MCF 10A (cell line): ENCODE measurements at places on chromosomes 4 and X. TPM values are rescaled to one million over a fixed set of nuclear protein-coding genes. Genes with fewer than 3 reads are reported as not detected.

The POU4F2 gene
- not detected in 2 replicates for total RNA-seq

DNA sequence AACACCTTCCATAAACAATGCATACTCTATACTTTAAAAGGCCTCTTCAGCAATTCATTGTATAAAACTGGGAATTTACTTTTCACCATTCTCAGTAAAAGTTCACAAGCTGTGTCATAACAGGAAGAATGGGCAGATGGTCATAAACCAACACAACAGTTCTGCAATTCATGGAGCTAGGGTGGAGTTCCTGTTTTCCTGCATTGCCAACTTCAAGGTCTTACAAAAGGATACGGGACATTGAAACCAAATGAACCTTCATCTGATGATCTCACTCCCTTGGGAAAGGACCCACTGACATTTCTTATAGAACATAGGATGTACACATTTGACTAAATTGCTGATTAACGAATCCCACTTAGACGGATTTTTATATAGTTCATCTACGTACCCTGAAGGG, 4.1 kb downstream of the KDR start:
- H3K27ac ChIP-seq = no peak overlapping the region
- H3K4me1 ChIP-seq = peaks cover under 1% of the 10 kb centered on the region
- no peak overlapping the region for H3K4me3 ChIP-seq
- H3K36me3 ChIP-seq = no peaks in the 10 kb centered on the region

GRCh38 chr4:7285244-7286094, 93.1 kb downstream of the SORCS2 start:
- peaks cover 43% of the 10 kb centered on the region for H3K27me3 ChIP-seq
- H3K36me3 ChIP-seq = no peaks in the 10 kb centered on the region
- no peak for DNase-seq
- H3K27ac ChIP-seq = no peak overlapping the region

GRCh38 chrX:82534086-82534597, 973.9 kb upstream of the POU3F4 start:
- H3K4me1 ChIP-seq = no peaks in the 10 kb centered on the region
- no peaks in the 10 kb centered on the region for H3K36me3 ChIP-seq
- H3K27ac ChIP-seq = no peak overlapping the region
- no peak overlapping the region for H3K4me3 ChIP-seq

DNA sequence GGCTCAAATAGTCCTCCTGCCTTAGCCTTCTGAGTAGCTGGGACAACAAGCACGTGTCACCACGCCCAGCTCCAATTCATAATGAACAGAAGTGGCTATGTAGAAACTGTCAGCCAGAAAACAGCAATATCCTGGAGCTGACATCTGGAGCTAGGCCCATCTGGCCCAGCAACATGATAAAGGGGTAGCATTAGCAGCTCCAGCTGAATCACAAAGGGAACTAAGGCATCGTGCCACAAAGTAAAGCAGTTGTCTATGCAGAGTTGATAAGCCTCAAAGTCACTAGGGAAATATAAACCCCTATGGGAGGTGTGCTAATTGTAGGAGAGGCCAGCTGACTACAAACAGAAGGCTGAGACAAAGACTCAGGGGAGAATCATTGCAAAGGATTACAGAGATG, 270.5 kb upstream of the GPC4 start:
- H3K27me3 ChIP-seq = peaks cover 71% of the 10 kb centered on the region
- no peak overlapping the region for H3K27ac ChIP-seq
- H3K36me3 ChIP-seq = no peaks in the 10 kb centered on the region
- H3K4me3 ChIP-seq = no peak overlapping the region

The ETDB gene
- total RNA-seq = not detected in 2 replicates

DNA sequence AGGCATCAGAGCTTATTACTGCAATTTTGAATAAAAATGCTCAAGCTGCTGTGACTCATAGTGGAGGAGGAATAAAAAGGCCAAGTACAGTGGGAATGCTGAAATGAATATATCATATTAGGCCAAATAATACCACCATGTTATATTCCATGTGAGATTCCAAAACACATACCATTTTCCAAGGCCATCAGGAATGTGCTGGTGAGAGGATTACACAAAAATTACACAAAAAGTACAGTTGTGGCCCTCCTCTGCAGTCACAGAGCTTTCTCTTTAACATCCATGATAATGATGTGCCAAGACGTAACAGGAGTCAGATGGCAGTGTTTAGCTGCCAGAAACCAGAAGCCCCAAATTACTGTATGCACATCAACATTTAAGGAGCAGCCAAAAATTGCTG, 153.5 kb downstream of the PCDH18 start:
- no peaks in the 10 kb centered on the region for H3K27me3 ChIP-seq
- no peak overlapping the region for H3K27ac ChIP-seq
- H3K4me3 ChIP-seq = no peak overlapping the region
- no peaks in the 10 kb centered on the region for H3K36me3 ChIP-seq
- peaks cover 11% of the 10 kb centered on the region for H3K4me1 ChIP-seq
- DNase-seq = no peak

The SSX2 gene
- total RNA-seq = not detected in 2 replicates

The DGKQ gene
- total RNA-seq = 15.9 and 17.4 TPM in 2 replicates

The PNMA6F gene
- not detected in 2 replicates for total RNA-seq

DNA sequence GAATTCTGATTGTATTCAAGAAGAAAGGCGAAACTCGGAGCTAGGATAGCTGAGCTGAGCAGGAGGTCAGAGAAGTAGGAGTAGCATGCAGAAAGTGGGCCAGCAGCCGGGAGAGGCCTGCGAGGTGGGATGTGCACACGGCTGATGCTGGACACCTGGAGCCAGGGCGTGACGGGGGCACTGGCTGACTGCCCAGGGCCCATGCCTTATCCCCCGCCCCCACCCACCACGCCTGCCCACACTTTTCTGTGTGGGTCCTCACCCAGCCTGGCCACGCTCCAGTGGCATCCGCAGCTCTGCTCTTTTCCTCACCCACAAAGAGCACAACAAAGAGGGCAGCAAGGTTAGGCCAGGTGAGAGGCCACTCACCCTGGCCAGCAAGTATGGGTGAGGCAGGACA, 30.0 kb upstream of the IRF2 start:
- no peaks in the 10 kb centered on the region for H3K36me3 ChIP-seq
- no peak overlapping the region for H3K27ac ChIP-seq
- no peak overlapping the region for H3K4me3 ChIP-seq
- H3K27me3 ChIP-seq = no peaks in the 10 kb centered on the region

GRCh38 chrX:113522814-113523213, 682.2 kb upstream of the AMOT start:
- H3K27me3 ChIP-seq = peaks cover 32% of the 10 kb centered on the region
- no peak overlapping the region for H3K27ac ChIP-seq
- no peaks in the 10 kb centered on the region for H3K4me1 ChIP-seq
- H3K4me3 ChIP-seq = no peak overlapping the region

- peaks cover 12% of the 10 kb centered on the region for H3K4me1 ChIP-seq
- H3K27ac ChIP-seq = no peak overlapping the region
Measured at GRCh38 chrX:115588179-115588578, 27.2 kb downstream of the PLS3 start.

DNA sequence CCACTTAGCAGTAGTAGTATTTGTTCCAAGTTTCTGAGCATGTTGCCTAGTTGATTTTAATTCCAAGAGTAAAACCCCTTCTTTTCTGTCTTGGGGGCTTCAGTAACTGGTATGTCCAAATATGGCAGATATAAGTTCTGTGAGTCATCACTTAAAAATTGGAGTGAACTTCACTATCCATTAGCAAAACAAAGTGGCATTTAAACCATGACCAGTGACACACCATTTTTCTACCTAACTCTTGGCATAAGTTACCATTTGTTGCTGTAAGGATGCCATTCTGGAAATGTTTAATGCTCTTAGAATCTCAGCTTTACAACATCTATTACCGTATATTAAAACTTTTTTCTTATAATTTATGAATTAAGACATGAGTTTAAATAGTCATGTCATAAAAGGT, 102.0 kb downstream of the CBR4 start:
- peak overlapping the region; percentile 57 for H3K27ac ChIP-seq
- peaks cover 82% of the 10 kb centered on the region for H3K36me3 ChIP-seq
- no peak for DNase-seq
- no peak overlapping the region for H3K4me3 ChIP-seq
- H3K27me3 ChIP-seq = no peaks in the 10 kb centered on the region

DNA sequence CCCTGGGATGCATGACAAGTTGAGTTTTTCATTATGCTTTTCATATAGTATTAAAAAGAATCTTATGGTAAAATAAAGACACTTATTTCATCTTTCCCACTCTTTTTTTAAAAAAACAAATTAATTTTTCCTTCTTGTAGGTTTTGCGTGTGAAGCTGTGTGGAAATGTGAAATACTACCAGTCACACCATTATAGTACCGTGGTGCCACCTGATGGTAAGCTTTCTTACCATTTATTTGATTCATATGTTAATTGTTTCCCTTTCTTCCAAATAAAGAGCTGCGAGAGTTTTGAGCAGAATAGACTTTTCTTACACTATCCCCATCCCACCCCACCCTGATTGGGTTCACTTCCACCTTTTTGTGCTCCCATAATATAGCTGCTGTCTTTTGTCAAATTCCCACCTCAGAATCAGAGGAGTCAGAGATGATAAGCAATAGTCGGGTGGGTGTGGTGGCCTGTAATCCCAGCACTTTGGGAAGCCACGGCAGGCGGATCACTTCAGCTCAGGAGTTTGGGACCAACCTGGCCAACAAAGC, 44.3 kb downstream of the CASP6 start:
- H3K27me3 ChIP-seq = no peaks in the 10 kb centered on the region
- H3K4me1 ChIP-seq = no peaks in the 10 kb centered on the region
- no peak overlapping the region for H3K27ac ChIP-seq
- no peak overlapping the region for H3K4me3 ChIP-seq
- DNase-seq = peak; percentile 1

DNA sequence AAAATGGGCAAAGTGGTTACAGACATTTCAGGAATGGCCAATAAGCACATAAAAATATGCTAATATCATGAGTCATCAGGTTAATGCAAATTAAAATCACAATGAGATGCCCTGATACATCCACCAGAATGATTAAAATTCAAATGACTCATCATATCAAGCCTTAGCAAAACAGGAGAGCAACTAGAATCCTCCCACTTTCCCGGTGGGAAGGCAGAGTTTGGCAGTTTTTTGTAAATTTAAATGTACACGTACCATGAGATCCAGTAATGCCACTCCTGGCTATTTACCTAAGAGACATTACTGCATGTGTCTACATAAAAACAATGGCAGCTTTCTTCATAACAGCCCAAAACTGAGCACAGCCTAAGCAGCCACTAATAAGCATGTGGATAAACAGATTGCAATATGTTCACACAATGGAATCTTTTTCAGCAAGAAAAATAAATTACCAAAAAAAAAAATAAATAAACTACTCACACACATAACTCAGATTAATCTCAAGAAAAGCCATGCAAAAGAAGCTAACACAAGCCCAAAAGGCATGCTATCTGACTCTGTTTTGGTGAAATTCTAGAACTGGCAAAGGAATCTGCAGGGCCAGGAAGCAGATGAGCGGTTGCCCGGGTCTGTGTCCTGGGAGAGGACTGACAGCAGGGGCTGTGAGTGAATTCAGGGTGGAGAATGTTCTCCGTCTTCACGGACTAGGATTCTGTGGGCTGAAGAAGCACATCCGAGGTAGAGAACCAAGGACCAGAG, 48.8 kb downstream of the AFAP1 start:
- H3K4me3 ChIP-seq = no peak overlapping the region
- peaks cover 24% of the 10 kb centered on the region for H3K4me1 ChIP-seq
- H3K36me3 ChIP-seq = no peaks in the 10 kb centered on the region

The SMIM10L2A gene
- total RNA-seq = 0.16 and 0.20 TPM in 2 replicates

The IRF2 gene
- total RNA-seq = 20.8 and 29.0 TPM in 2 replicates

DNA sequence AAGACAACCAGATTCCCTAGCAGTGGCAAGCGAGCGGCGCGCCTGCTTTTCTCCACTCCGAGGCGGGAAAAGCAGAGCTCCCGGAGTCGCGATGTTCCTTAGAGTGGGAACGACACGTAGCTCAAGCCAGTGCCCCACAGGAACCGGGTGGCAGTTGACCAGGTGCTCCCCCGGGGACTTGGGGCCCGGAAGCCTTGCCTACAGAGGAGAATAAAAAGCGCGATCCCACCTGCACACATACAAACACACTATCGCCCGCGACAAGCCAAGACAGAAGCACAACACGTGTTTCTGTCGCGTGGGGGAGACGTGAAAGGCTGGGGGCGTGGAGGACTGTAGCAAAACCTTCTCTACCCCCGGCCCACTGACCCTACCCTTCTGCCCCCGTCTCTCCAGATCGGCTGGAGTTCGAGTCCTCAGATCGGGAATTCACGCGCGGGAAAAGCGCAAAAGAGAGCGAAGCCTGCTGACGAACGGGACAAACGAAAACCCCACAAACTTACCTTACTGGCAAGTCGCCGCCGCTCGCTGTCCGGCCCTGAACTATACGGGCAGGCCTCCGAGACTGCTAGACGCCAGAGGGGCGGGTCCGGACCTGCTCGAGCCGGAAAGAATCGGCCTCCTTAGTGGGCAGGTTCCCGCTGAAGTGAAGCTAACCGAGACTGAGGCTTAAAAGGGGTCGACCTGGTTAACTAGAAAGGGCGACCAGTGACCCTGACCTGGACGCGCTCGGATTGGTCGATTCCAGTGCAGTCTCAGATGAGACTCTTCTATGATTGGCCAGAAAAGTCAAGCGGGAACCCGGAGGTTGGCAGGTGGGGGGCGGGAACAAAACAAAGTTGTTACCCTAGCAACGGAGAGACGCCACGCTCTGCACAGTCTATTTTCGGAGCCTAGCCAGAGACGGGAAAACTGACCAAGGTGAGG, at the start of the genes DNAAF6 and NUP62CL:
DNAAF6 (plus strand) TSS at position 842 of the 927 bp plus-strand sequence. CDS start 6,265 bp downstream, outside the sequence.
NUP62CL (minus strand) TSS at position 664 of the 927 bp plus-strand sequence. CDS start 31,287 bp downstream, outside the sequence.
- peak within 1 kb of the TSS; percentile 84 for H3K4me3 ChIP-seq
- peak; percentile 75 for DNase-seq
- H3K27me3 ChIP-seq = peaks cover 11% of the 10 kb centered on the region
- no peaks in the 10 kb centered on the region for H3K4me1 ChIP-seq

DNA sequence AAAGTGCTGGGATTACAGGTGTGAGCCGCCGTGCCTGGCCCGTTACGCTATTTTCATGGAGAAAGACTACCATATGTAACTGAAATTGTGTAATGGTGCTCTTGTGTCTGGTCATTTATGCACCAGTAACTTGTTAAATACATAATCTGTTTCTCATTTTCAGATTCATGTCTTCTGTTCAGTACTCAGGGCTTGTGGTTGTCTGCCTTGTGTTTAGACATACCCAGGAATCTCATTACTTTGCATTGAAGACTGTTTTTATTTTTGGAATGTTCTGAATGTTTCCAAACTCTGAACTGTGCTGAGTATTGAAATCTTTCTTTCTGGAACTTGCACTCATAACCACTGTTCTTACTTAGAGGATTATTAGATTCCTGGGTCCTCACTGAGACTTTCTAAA, 52.8 kb downstream of the PDLIM5 start:
- DNase-seq = no peak
- H3K36me3 ChIP-seq = peaks cover 40% of the 10 kb centered on the region
- H3K27ac ChIP-seq = no peak overlapping the region
- no peak overlapping the region for H3K4me3 ChIP-seq
